ENCODE measurements at places on chromosomes 3 and 15. TPM values are rescaled to one million over a fixed set of nuclear protein-coding genes. Genes with fewer than 3 reads are reported as not detected.

GRCh38 chr3:100103558-100104441, 10.5 kb downstream of the FILIP1L start:
- no peaks in the 10 kb centered on the region for H3K36me3 ChIP-seq
- H3K27ac ChIP-seq: peak overlapping the region; percentile 34
- peak; percentile 90 for DNase-seq
- H3K4me1 ChIP-seq: peaks cover 43% of the 10 kb centered on the region
- H3K27me3 ChIP-seq: no peaks in the 10 kb centered on the region
- H3K4me3 ChIP-seq: no peak overlapping the region

GRCh38 chr3:189278221-189278620, 106.5 kb downstream of the TPRG1 start:
- DNase-seq: no peak
- no peaks in the 10 kb centered on the region for H3K36me3 ChIP-seq
- H3K27ac ChIP-seq: no peak overlapping the region
- no peaks in the 10 kb centered on the region for H3K27me3 ChIP-seq
- H3K4me3 ChIP-seq: no peak overlapping the region

GRCh38 chr3:166195808-166196207, 358.6 kb upstream of the BCHE start:
- H3K4me3 ChIP-seq: no peak overlapping the region
- no peaks in the 10 kb centered on the region for H3K36me3 ChIP-seq
- no peak overlapping the region for H3K27ac ChIP-seq
- no peaks in the 10 kb centered on the region for H3K4me1 ChIP-seq
- no peak for DNase-seq

Gene COPG1
- total RNA-seq: 109 TPM

DNA sequence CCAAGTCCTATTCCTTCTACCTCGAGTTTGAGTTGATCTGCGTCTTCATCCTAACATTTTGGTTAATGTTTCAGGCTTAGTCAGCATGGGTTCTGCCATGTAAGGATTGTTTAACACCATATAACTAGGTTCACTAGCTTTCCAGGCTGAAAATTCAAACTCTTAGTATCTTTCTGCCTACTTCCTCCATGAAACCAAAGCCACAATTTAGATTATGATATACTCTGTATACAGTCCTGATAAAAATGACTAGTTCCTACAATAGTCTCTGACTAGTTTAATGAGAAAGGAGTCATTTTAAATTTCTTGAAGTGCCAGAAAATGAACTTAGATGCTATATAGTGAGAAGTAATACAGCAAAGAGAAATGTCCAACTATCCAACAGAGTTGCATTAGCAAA, 6.6 kb upstream of the BTLA start:
- H3K27ac ChIP-seq: no peak overlapping the region
- no peaks in the 10 kb centered on the region for H3K27me3 ChIP-seq
- H3K4me1 ChIP-seq: no peaks in the 10 kb centered on the region
- no peak for DNase-seq

DNA sequence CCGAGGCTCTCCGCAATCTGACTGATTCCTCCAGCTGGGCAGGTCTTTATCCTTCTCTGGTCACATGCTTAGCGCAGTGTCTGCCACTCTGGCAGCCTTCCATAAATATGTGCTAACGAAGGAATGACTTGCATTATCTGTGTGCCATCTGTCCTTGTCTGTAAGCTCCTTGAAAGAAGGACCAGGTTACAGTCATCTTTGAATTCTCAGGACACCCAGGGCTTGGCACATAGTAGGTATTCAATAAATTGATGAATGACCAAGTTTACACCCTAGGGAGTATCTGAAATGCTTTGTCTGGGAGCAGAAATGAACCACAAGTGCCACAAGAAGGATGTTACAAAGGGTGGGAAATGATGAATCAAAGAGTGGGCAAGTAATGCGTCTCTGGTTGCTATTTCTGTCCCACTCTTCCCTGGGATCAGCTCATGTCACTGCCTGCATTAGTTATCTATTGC, 16.5 kb upstream of the FAM3D start:
- H3K36me3 ChIP-seq: no peaks in the 10 kb centered on the region
- no peak for DNase-seq
- no peak overlapping the region for H3K4me3 ChIP-seq
- H3K4me1 ChIP-seq: no peaks in the 10 kb centered on the region
- no peak overlapping the region for H3K27ac ChIP-seq

DNA sequence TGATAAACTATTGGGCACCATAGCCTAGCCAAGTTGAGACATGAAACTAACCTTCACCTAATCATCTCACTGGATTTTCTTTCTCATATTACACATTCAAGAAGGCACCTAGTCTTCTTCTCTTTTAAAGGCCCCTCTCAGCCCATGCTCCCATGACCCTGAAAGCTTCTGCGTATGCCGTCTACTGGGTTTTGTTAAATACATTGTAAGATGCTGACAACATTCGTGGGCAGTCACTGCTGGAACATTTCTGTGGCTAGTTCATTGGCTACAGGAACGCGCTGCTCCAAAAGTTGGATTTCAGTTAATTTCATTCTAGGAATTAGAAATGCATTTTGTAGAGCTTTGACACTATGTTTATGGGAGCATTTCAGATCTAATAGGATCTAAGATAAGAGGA, 52.3 kb upstream of the CHD2 start:
- H3K36me3 ChIP-seq: no peaks in the 10 kb centered on the region
- DNase-seq: no peak
- no peak overlapping the region for H3K4me3 ChIP-seq
- peaks cover 11% of the 10 kb centered on the region for H3K4me1 ChIP-seq

DNA sequence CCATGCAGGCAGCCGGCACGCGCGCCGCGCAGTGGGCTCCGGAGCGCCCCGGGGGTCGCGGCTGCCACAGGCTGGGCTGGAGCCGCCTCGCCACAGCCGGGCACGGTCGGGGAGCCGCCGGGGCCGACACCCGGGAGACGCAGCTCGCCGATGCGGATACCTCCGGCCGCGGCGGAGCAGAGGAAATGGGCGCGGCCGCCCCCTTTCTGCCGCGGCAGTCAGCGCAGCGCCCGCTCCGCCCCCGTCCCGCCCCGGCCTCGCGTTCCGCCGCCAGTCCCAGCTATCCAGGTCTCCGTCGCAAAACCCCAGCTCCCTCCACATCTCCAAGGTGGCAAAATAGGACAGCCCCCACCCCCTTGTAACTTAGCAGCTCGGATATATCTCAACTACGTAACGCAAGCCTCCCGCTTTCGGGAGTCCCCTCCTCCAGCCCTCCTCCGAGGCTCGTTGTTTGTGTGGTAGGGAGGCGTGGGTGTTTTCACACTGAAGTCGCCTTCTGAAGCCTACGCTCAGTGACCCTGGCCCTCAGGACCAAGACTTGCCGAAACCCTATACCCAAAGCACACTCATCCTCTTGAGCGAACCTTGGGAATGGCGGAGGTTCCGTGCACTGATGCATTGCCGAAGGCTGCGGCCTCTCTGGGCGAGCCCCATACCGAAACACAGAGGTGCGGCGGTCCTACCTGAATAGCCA, at the start of gene SH3BP5:
Gene SH3BP5 (minus strand): TSS at position 182 of the 694 bp plus-strand sequence. CDS start 178 bp downstream, at position 4.
- no peaks in the 10 kb centered on the region for H3K36me3 ChIP-seq
- no peaks in the 10 kb centered on the region for H3K4me1 ChIP-seq
- peak; percentile 81 for DNase-seq
- H3K27me3 ChIP-seq: no peaks in the 10 kb centered on the region

GRCh38 chr15:60611592-60612346, 132.8 kb upstream of the ICE2 start:
- no peaks in the 10 kb centered on the region for H3K36me3 ChIP-seq
- no peak for DNase-seq
- H3K4me3 ChIP-seq: no peak overlapping the region
- H3K27ac ChIP-seq: no peak overlapping the region

GRCh38 chr3:127464642-127465041, 125.9 kb downstream of the TPRA1 start:
- DNase-seq: no peak
- H3K27me3 ChIP-seq: no peaks in the 10 kb centered on the region
- no peak overlapping the region for H3K27ac ChIP-seq
- no peaks in the 10 kb centered on the region for H3K4me1 ChIP-seq

DNA sequence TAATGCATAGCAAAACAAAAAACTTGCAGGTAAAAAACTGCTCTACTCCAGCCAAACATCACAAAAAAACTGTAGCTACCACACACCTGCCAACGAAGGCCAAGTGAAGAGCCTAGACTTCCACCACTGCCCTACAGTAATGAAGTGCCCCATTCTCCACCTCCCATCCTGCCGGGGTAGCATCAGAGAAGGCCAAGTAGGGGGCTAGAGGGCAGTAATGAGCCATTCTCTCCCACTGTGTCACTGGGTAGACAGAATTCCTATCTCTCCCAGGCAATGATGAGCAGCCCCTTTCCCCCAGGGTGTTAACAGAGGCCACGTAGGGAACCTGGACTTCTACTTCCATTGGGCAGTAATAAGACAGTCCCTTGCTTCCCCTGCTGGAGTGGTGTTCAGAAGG, 9.5 kb downstream of the SEC22C start:
- peak; percentile 25 for DNase-seq
- H3K4me1 ChIP-seq: no peaks in the 10 kb centered on the region
- H3K27me3 ChIP-seq: no peaks in the 10 kb centered on the region
- H3K4me3 ChIP-seq: no peak overlapping the region
- H3K36me3 ChIP-seq: peaks cover 4% of the 10 kb centered on the region

DNA sequence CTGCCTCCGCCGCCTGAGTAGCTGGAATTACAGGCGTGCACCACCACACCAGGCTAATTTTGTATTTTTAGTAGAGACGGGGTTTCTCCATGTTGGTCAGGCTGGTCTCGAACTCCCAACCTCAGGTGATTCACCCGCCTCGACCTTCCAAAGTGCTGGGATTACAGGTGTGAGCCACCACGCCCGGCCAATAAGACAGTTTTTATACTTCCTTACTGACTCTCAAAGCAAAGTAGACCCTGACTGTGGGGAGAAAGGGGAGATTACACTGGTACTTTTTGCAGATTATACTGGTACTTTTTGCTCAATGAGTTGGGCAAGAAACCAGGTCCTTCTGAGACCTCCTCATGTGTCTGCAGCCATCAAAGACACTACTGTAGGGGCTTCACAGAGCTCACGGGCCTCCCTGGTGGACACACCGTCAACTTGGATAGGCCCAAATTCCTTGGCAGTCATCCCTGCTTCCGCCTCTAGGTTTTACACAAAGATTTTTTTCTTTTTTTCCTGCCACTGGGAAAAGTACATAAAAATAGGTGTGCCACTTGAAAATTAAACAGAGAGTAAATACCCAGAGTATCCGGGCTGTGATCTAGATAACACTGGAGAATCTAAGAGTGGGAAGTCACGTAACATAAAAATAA, 143.3 kb upstream of the WNT5A start:
- H3K27ac ChIP-seq: no peak overlapping the region
- no peaks in the 10 kb centered on the region for H3K4me1 ChIP-seq
- H3K36me3 ChIP-seq: no peaks in the 10 kb centered on the region
- H3K4me3 ChIP-seq: no peak overlapping the region

Gene TRH
- total RNA-seq: not detected

DNA sequence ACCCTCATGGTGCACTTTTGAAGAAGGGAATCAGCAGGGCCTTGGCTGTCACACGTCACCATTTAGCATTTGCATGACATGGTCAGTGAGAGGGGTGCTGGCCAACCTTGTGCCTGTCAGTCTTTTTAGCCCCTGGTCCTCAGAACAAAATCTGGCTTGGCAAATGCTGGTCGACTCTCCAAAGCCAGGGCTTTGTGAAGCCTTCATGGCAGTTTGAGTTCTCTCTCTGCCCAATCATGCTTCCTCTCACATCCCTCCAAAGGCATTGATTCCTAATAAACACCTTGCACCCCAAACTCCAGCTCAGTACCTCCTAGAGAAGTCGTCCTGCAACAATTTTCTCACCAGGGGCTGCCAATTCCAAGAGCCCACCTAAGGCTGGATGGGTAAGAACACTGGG, 19.4 kb downstream of the CCR9 start:
- no peak for DNase-seq
- no peaks in the 10 kb centered on the region for H3K36me3 ChIP-seq
- no peaks in the 10 kb centered on the region for H3K27me3 ChIP-seq
- H3K27ac ChIP-seq: no peak overlapping the region
- H3K4me1 ChIP-seq: no peaks in the 10 kb centered on the region
- H3K4me3 ChIP-seq: no peak overlapping the region

GRCh38 chr3:54965746-54966145, 37.9 kb upstream of the LRTM1 start:
- H3K4me1 ChIP-seq: no peaks in the 10 kb centered on the region
- no peak for DNase-seq
- no peak overlapping the region for H3K4me3 ChIP-seq
- H3K27me3 ChIP-seq: no peaks in the 10 kb centered on the region
- H3K36me3 ChIP-seq: no peaks in the 10 kb centered on the region

GRCh38 chr15:27065151-27065550, 94.2 kb downstream of the GABRG3 start:
- no peak overlapping the region for H3K4me3 ChIP-seq
- H3K27me3 ChIP-seq: no peaks in the 10 kb centered on the region
- no peaks in the 10 kb centered on the region for H3K4me1 ChIP-seq
- DNase-seq: no peak

- no peaks in the 10 kb centered on the region for H3K36me3 ChIP-seq
- H3K4me1 ChIP-seq: no peaks in the 10 kb centered on the region
- no peak overlapping the region for H3K27ac ChIP-seq
- no peaks in the 10 kb centered on the region for H3K27me3 ChIP-seq
- no peak overlapping the region for H3K4me3 ChIP-seq
- DNase-seq: no peak
Observed at GRCh38 chr3:55436644-55437043, 50.5 kb downstream of the WNT5A start.

Gene ALDH1A2
- 11.5 TPM for total RNA-seq

GRCh38 chr3:143633816-143634215, 214.5 kb downstream of the SLC9A9 start:
- H3K27me3 ChIP-seq: no peaks in the 10 kb centered on the region
- no peaks in the 10 kb centered on the region for H3K4me1 ChIP-seq
- DNase-seq: no peak
- H3K4me3 ChIP-seq: no peak overlapping the region

- no peaks in the 10 kb centered on the region for H3K4me1 ChIP-seq
- no peak for DNase-seq
- no peaks in the 10 kb centered on the region for H3K36me3 ChIP-seq
- no peak overlapping the region for H3K27ac ChIP-seq
- H3K27me3 ChIP-seq: no peaks in the 10 kb centered on the region
Observed at GRCh38 chr3:119205209-119205608, 31.8 kb downstream of the UPK1B start.

DNA sequence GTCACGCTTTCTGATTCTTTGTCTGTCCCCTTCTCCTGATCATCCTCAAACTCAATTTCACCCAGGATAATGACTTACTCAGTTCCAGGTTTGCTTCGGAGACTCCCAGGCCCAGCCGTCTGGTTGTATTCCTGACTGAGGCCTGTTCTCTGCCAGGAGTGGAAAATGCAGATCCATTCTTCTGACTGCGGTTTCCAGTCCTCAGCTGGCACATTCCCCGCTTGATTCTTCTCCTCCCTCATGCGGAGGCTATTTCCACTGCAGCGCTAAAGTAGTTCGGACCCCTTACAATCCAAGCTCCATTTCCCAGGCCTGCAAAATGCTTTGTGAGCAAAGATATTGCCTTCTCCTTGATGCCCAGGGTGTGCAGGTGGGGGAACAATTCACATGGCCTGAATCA, 47.2 kb upstream of the GALNT15 start:
- H3K4me1 ChIP-seq: no peaks in the 10 kb centered on the region
- no peaks in the 10 kb centered on the region for H3K36me3 ChIP-seq
- no peaks in the 10 kb centered on the region for H3K27me3 ChIP-seq
- DNase-seq: no peak
- H3K27ac ChIP-seq: no peak overlapping the region
